Substantia nigra (tissue), 51 donors: ENCODE measurements at places on chromosomes 7 and 10.

- no peak for DNase-seq
These were observed 79.2 kb downstream of the CAMK1D start for GRCh38 chr10:12428447-12429135.

GRCh38 chr7:44489955-44490350, 505 bp downstream of the NUDCD3 start:
- DNase-seq: no peak

DNA sequence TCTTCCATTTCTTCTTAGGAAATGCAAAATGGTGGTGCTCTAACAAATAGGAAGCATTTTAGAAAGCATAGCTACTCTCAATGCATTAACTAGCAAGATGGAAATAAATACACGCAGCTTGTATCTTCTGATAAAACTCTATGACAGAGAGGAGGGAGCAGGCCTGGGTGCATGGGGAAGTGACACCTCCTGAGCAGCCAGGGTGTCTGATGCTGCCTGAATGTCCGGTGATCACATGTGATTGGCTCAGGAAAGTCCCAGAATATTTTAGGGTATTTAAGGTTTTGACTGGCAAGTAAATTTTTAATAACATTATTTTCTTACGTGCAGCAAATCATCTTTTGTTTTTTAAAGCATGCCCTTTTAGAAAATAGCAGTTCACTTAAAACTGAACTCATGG, 261.0 kb upstream of the KLF6 start:
- no peak for DNase-seq

GRCh38 chr10:97854743-97855142, 5.1 kb downstream of the GOLGA7B start:
- no peak for DNase-seq

DNA sequence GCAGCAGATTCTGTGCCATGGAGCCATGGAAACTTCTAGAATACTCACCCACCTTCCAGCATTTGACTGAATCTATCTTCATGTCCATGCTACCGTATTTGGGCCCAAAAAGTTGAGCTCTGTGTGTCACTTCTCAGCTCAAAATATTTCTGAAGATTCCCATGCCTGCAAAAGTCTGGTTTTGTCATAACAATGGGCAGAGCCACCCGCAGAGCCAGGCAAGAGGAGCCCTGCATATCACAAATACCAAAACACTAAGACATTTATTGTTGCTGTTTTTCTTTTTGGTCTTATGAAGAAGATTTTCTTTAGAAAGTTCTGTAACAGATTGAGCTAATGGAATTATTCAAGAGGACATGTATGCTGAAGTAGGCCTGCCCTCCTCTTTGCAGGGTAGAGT, 68.1 kb downstream of the PRTFDC1 start:
- no peak for DNase-seq

DNA sequence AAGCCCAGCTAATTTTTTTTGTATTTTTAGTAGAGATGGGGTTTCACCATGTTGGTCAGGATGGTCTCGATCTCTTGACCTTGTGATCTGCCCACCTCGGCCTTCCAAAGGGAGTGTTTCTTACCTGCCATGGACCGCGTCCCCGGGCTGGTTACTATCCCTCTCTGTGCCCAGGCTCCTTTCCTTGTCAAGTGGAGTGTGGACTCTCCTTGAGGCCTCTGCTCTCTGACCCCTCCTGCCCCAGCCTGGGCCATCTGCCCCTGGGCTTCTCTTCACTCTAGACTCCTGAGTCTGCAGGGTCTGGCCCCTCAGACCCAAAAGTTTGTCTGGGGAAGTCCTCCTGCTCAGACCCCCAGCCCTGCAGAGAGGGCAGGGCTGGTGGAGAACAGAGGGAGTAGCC, 20.7 kb downstream of the NEURL1 start:
- DNase-seq: no peak

DNA sequence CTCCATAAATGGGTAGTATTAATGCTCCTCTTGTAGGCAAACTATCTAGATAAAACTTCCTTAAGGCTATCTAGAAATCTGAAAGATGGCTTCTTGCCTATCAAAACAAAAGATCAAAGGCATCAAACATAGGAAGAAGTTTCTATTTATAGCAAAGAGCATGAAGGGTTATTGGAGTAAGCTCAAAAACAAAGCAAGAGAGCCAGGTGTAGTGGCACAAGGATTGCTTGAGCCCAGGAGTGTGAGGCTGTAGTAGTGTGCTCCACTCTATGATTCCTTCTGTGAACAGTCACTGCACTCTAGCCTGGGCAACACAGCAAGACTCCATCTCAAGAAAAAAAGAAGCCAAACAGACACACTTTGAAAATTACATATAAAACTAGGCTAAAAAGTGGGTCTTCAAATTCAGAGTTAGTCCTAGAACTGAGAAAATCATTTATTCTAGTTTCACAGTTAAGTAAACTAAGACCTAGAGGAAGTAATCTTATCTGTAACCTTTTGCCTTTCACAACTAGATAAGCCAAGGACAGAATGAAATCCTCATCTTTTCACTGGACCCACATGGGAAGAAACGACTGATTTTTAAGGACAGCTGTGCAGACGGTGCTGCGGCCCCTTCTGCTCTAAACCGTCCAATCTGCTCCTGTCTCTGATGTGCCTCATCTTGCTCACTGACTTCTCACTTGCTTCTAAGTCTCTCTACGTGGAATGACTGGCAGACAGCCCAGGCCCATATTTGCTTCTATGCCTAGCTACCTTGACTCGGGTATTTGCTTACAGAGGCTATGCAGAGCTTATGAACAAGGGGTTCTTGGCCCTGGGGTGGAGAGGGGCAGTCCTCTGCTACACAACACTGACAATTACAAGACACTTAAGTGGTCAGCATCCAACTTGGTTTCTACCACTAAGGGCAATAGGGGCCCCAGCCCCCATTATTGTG, 50.0 kb downstream of the ESYT2 start:
- no peak for DNase-seq

- DNase-seq: no peak
These were observed 286.6 kb downstream of the ELMO1 start for GRCh38 chr7:37162106-37162505.

- DNase-seq: no peak
These were observed 215.5 kb downstream of the LRRTM3 start for GRCh38 chr10:67141300-67141699.

- no peak for DNase-seq
These were observed 536.5 kb downstream of the TNS3 start for GRCh38 chr7:47045207-47046051.

GRCh38 chr7:2488272-2488645, 12.1 kb upstream of the GRIFIN start:
- DNase-seq: no peak
